ENCODE measurements at places on chromosomes 4 and X. TPM values are rescaled to one million over a fixed set of nuclear protein-coding genes. Genes with fewer than 3 reads are reported as not detected.

Gene SGCB
- total RNA-seq: 33.1 TPM

Gene ASB12
- total RNA-seq: not detected

Gene SUPT20HL1
- total RNA-seq: not detected

Gene ALAS2
- not detected for total RNA-seq

Gene PRDM8
- total RNA-seq: 10.6 TPM

Gene ERVMER34-1
- total RNA-seq: not detected

Gene NOX1
- total RNA-seq: not detected

Gene ODAM
- not detected for total RNA-seq

Gene TMEM31
- total RNA-seq: not detected

Gene TAF1
- 30.9 TPM for total RNA-seq

Gene TRMT2B
- total RNA-seq: 32.8 TPM

Gene HSFX4
- total RNA-seq: not detected

Gene MAGEE1
- total RNA-seq: 0.15 TPM

Gene SH2D1A
- not detected for total RNA-seq

Gene SERTM2
- total RNA-seq: not detected

Gene EVC
- total RNA-seq: 14.5 TPM

Gene EGFL6
- total RNA-seq: not detected

GRCh38 chr4:76968937-76969336 lies 19.4 kb downstream of the SEPTIN11 start:
- DNase-seq: no peak

- DNase-seq: peak; percentile 2
Measured at GRCh38 chr4:44425614-44426208, 22.9 kb downstream of the KCTD8 start.

GRCh38 chr4:5812506-5813229 lies 80.2 kb downstream of the CRMP1 start:
- peak; percentile 70 for DNase-seq

DNA sequence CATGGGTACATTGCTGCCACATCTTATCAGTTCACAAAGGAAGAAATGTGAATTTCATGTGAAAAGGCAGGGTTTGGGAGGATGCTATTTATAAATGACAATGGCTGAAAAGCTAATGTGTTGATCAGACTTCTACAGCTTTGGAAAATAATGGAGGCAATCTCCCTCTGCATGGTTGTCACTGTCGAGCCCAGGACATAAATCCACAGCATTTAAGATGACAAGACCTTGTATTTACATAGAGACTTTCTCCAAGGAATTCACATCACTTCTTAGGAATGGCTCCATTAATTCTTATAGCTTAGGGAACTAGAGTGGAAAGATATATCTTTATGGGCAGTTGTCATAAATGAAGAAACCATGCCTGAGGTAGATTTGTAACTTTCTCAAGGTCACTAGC lies 66.7 kb downstream of the CBLL2 start:
- no peak for DNase-seq

DNA sequence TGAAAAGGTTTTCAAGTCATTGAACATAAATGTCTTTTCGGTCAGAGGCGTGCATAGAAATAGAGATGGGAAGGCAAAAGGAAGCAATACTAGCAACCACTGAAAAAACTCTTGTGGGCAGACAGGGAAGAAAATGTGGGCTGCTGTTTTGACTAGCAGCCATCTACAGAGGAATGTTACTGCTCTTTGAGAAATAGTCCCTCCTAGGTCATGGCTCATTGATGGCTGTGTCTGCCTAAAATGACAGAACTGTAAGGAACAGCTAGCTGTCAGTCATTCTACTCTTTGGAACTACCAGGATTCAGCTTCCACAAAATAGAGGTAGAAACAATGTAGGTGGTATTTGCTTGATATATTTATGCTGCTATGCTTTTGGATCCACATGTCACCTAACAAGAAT lies 26.9 kb upstream of the TMPRSS11B start:
- DNase-seq: peak; percentile 6

- peak; percentile 2 for DNase-seq
Measured at GRCh38 chr4:116122124-116122523, 963.3 kb downstream of the TRAM1L1 start.

DNA sequence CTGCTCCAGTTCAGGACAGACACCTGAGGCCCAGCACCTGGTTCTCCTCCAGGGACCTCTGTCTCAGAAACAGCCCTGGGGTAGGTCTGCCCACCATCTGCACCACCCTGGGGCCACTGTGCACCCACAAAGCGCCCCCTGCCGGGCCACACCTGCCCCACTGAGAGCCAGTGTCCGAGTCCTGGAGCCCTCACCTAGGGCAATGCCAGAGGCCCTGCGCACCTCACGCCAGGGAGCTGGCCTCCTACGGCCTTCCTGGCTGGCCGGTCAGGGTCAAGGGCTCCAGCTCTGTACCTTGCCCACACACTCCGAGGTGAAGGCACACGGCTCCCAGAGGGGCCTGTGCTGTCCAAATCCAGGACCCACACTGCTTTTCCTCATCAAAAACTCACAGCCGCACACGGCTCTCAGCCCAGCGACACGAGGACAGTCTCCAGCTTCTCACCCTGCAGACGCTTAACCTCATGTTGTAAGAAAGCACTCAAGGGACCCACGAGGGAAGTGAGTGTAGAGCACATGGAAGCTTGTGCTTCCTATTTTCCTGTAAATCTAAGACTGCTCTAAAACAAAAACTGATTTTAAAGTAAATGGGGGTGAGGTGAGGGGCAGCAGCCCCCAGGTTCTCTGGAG lies 5.4 kb downstream of the CTBP1 start:
- DNase-seq: no peak

DNA sequence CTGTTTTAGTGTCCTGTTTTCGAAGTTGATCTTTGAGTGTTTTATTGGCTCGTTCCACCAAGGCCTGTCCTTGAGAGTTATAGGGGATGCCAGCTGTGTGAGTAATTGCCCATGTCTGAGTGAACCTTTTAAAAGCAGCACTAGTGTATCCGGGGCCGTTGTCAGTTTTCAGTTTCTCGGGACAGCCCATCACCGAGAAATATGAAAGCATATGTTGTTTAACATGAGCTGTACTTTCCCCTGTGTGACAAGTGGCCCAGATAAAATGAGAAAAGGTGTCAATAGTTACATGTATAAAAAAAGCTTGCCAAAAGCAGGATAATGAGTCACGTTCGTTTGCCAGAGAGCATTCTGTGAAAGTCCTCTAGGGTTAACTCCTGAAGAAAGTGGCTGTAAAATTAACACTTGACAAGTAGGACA lies 48.6 kb upstream of the RASSF6 start:
- peak; percentile 72 for DNase-seq

DNA sequence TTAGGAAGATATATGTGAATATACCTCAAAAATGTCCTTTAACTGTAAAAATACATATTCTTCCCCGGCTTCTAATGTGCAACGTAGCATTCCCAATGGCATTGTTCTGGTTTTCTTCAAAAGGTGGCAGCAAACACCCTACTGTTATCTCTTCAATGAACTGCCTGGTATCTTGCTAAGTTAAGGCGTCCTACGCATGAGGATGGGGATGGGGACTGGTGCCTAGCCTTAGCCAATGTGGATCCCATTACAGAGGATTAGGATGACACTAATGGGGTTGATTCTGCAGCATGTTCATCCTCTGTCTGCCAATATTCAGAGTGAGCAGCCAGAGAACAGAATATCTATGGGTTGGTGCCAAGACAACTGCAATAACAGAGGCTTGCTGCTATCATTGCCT lies 334.9 kb upstream of the ADGRL3 start:
- DNase-seq: no peak

- DNase-seq: no peak
Measured at GRCh38 chrX:134533952-134534351, 74.0 kb downstream of the HPRT1 start.

- DNase-seq: peak; percentile 53
Measured at GRCh38 chr4:38565271-38566199, 98.5 kb upstream of the KLF3 start.

DNA sequence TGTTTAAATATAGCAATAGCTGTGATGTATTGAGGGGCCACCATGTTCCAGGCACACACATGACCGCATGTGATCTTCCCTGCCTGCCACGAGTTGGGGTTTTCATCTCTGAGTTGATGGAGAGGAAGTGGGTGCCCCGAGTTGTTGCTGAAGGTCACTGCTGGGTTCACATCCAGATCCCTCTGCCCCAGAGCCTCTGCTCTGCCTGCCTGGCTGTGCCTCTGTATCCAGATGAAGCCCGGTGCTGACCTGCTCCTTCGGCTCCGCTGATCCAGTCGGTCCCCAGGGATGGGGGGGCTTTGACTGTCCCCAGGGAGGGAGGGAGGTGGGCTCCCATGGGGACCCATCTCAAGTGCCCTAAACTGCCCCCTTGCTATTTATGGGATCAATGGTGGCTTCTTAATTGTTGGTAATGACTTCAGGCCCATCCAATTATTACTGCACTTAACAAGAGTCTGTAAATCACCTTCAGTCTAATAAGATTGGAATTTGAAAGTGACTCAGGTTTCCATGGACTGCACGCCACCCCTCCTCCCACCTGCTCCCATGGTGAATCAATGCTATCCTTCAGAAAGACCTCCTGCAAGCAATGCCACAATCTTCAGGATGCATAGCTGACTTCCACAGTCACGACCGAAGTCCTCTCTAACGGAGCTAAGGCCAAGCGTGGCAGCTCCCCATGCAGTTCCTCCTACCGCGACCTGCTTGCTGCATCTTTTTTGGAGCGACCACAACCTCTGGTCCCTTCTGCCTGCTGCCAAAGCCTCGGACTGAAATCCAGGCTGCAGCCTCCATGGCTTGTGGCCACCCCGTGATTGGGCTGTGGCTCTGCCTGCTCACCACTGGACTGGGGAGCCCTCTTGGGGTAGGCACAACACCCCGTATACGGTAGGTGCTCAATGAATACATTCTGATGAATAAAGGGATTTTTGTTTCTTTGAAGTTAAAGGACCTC lies 73.1 kb downstream of the CPZ start:
- DNase-seq: peak; percentile 77

DNA sequence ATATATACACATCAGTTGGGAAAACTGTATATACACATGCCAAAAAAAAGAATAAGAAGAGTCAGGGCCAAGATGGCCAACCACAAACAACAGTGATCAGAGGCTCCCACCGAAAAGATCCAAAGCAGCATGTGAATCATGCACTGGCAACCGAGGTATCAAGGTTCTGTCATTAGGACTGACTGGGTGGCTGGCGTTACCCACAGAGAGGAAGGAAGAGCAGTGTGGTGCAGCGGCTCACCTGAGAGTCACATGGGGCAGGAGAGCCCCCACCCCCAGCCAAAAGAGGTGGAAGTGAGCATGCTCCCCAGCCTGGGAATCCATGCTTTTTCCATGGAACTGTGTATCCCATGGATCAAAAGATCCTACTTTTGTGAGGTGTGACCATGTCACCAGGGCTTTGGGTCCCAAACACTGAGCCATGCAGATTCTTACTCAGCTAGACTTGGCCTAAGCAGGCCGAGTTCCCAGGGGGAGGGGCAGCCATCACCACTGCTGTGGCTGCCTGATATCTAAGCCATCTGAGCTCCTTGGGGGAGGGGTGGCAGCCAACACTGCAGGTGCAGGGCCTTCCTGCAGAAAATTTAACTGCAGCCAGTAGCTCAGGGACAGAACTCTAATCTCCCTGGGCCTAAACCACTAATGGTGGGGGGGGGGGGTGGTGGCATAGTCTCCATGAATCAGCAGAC lies 52.8 kb downstream of the P2RY10 start:
- no peak for DNase-seq

DNA sequence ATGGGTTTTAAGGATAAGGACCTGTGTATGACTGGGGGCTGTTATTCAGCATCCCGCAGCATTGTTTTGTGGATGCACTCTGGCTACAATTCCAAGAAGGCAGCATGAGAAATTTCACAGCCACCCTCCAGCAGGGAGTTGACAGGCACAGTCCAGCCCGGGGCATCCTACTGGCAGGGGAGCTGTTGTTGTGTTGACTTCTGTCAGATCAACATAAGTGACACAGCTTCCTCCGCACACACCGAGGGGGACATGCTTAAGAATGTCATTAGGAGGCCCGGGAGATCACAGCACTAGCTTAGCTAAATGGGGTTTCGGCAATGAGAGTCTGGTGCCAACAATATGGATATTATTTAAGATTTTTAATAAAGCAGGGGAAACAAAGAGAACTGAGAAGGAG lies 326.5 kb downstream of the ASMT start:
- no peak for DNase-seq

DNA sequence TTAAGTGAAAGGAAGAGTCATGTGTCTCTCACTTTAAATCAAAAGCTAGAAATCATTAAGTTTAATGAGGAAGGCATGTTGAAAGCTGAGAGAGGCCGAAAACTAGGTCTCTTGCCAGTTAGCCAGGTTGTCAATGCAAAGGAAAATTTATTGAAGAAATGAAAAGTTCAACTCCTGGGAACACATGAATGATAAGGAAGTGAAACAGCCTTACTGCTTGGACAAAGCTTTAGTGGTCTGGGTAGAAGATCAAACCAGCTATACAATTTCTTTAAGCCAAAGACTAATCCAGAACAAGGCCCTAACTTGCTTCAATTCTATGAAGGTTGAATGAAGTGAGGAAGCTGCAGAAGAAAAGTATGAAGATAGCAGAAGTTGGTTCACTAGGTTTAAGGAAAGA lies 24.9 kb downstream of the RHOH start:
- DNase-seq: no peak

GRCh38 chr4:10760086-10760485 lies 75.5 kb upstream of the CLNK start:
- no peak for DNase-seq

GRCh38 chr4:186258216-186258811 lies 7.7 kb upstream of the F11 start:
- DNase-seq: no peak

GRCh38 chr4:138444260-138444659 lies 202.1 kb upstream of the SLC7A11 start:
- no peak for DNase-seq

GRCh38 chr4:152709675-152710438 lies 30.1 kb upstream of the TMEM154 start:
- DNase-seq: peak; percentile 7

DNA sequence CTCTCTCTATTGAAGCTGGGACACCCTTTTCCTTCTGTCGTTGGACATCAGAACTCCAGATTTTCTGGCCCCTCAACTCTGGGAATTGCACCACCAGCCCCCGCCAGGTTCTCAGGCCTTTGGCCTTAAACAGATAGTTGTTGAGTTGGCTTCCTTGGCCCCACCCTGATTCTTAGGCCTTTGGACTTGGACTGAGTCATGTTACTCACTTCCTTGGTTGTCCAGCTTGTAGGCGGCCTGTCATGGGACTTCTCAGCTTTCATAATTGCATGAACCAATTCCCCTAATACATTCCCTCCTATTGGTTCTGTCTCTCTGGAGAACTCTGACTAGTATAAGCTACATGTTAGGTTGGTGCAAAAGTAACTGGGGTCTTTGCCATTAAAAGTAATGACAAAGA lies 195.7 kb downstream of the GPAT3 start:
- peak; percentile 39 for DNase-seq

DNA sequence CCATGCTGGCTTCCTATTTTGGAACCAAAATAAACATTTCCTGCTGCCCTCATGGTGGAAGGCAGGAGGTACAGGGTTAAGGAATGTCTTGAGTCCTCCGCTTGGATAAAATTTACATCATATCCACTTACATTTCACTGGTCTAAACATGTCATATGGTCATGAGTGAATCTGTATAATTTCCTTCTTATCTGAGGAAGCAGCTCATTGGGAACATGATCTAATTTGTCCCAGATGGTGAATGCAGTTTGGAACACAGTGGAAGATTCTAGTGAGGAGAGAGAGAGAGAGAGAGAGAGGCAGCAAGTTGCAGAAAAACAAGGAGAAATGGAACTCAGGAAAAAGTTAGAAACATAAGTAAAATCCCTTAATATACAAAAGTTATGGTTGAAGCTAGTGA lies 46.8 kb downstream of the MXRA5 start:
- DNase-seq: no peak

- peak; percentile 50 for DNase-seq
Measured at GRCh38 chr4:119525771-119526712, 102.6 kb downstream of the PDE5A start.

- no peak for DNase-seq
Measured at GRCh38 chr4:113617195-113617594, 144.3 kb downstream of the CAMK2D start.
